ENCODE measurements at places on chromosomes 12 and 14.

GRCh38 chr14:22847661-22848341 lies 11.4 kb downstream of the MMP14 start:
- no peak for DNase-seq

- no peak for DNase-seq
These were observed 582.5 kb upstream of the MGAT4C start for GRCh38 chr12:86838711-86839110.

GRCh38 chr12:20696181-20696905 lies 1.2 kb downstream of the SLCO1C1 start:
- DNase-seq = no peak

GRCh38 chr12:920676-921075 lies 28.8 kb downstream of the RAD52 start:
- no peak for DNase-seq

- DNase-seq = no peak
These were observed 15.6 kb downstream of the JDP2 start for GRCh38 chr14:75443203-75443969.

DNA sequence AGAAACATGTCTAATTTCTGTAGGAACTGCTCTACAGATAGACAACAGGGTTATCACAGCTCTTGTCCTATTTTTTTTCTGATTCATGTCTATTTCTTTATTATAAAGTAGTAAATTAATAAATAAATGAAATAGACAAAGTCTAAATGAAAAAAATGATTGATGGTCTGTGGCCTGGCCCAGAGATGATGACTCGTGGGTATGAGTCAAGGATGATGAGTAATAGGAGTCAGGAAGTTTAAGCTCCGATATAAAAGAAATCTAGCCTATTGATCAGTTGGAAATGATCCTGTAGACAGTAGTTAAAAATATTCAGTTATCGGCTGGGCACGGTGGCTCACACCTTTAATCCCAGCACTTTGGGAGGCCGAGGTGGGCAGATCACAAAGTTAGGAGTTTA lies 90.6 kb upstream of the RTL1 start:
- no peak for DNase-seq

GRCh38 chr12:10968765-10969456 lies 17.8 kb downstream of the TAS2R50 start:
- no peak for DNase-seq

- no peak for DNase-seq
These were observed 12.2 kb upstream of the PPP1R13B start for GRCh38 chr14:103859416-103860202.

DNA sequence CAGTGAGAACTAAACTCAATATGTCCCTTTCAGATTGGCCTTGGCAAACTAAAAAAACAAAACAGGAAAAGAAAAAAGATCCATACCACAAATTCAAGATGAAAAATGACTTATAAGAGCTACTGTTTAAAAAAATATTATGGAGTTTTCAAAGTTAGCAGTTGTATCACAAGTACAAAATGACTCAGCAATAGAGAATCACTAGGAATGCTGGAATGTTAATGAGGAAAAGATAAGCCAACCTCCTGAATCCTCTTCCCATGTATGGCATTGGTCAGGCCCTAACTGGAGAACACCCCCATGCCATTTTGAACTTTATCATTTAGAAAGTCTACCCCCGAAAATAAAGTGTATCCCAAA lies 62.2 kb downstream of the PPP1R36 start:
- no peak for DNase-seq

All from activated naive CD4-positive, alpha-beta T cell (primary cell).